ENCODE measurements at places on chromosomes 7 and 10. TPM values are rescaled to one million over a fixed set of nuclear protein-coding genes. Genes with fewer than 3 reads are reported as not detected.

BHLHA15 gene
- not detected for polyA plus RNA-seq

EN2 gene
- polyA plus RNA-seq = 0.09 TPM

LLCFC1 gene
- not detected for polyA plus RNA-seq

AGBL3 gene
- 0.57 TPM for polyA plus RNA-seq

CYP26C1 gene
- not detected for polyA plus RNA-seq

ZNF786 gene
- polyA plus RNA-seq = 4.0 TPM

MRLN gene
- not detected for polyA plus RNA-seq

PRKAR2B gene
- 0.01 TPM for polyA plus RNA-seq

CNNM1 gene
- 0.83 TPM for polyA plus RNA-seq

C10orf105 gene
- polyA plus RNA-seq = not detected

HOXA1 gene
- 5.2 TPM for polyA plus RNA-seq

TIMM23B gene
- polyA plus RNA-seq = 16.4 TPM

ZP3 gene
- polyA plus RNA-seq = 13.6 TPM

CABCOCO1 gene
- 0.40 TPM for polyA plus RNA-seq

DNAAF5 gene
- 10.1 TPM for polyA plus RNA-seq

DCLRE1A gene
- 4.8 TPM for polyA plus RNA-seq

OR9A2 gene
- not detected for polyA plus RNA-seq

RSPH10B gene
- polyA plus RNA-seq = 0.03 TPM

Measured in keratinocyte (primary cell).